Aorta (tissue), 5 donors: ENCODE measurements at places on chromosomes 3 and 15. TPM values are rescaled to one million over a fixed set of nuclear protein-coding genes. Genes with fewer than 3 reads are reported as not detected.

The CGNL1 gene
- polyA plus RNA-seq: 4.1 TPM

The GPR176 gene
- 18.2 TPM for polyA plus RNA-seq

The CSPG4 gene
- 10.6 TPM for polyA plus RNA-seq

The CDCP1 gene
- 2.1 TPM for polyA plus RNA-seq

The EXD1 gene
- polyA plus RNA-seq: not detected

The CCR9 gene
- 0.25 TPM for polyA plus RNA-seq

The KIF23 gene
- polyA plus RNA-seq: 2.8 TPM

The GP5 gene
- 0.15 TPM for polyA plus RNA-seq

The LDHAL6B gene
- not detected for polyA plus RNA-seq

The SEC11A gene
- polyA plus RNA-seq: 327 TPM

The ASB14 gene
- polyA plus RNA-seq: not detected
